ENCODE measurements at places on chromosomes 7 and 10.

- DNase-seq = no peak
Measured at GRCh38 chr10:4947039-4947634, 16.1 kb upstream of the AKR1C1 start.

GRCh38 chr10:68598978-68599770 lies 39.0 kb downstream of the TET1 start:
- no peak for DNase-seq

DNA sequence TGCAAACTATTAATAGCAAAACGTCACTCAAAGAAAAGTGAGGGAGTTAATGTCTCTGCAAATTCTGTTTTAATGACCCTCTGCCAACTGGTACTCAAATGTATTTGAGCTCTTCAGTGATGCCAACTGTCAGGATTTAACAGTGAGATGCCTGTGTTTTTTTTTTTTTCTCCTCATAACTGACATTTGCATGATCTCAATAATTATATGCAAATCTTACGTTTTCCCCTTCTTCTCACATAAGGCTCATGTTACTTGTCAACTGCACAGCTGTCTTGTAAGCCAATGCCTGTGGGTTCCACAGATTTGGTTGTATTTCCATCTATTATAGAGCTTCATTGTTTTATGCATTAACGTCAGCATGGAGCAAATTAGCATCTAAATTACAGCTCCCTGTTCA lies 38.2 kb downstream of the PPP1R3A start:
- DNase-seq = no peak

- DNase-seq = no peak
Measured at GRCh38 chr7:143492043-143492471, 14.4 kb downstream of the TAS2R41 start.

GRCh38 chr10:49830846-49831245 lies 68.7 kb upstream of the OGDHL start:
- no peak for DNase-seq

DNA sequence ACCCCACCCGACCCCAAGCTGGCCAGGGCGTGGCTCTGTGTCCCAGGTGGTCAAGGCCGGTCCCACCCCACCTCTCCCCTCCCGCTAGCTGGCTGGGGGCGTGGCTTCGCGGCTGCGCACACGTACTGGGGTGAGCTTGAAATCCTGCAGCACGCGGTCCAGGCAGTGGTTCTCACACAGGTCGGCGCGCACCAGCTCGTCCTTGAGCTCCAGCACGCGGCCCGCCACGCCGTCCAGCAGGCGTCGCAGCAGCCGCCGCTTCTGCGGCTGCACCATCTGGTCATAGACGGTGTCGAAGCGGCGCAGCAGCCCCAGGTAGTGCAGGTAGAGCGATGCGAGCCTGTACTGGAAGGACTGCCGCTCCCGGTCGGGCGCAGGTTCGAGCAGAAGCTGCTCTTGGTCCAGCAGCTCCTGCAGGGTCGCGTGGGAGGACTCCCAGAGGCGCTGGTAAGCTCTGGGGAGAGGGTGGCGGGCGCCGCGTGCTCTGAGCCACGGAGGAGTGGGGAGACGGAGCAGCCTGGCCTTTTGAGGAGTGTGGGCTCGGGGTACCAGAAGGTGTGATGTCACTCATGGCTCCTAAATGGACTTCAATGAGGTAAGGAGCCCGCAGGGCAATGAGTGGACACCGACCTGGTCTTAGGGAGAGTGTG lies 5.8 kb downstream of the H2BK1 start:
- DNase-seq = no peak

DNA sequence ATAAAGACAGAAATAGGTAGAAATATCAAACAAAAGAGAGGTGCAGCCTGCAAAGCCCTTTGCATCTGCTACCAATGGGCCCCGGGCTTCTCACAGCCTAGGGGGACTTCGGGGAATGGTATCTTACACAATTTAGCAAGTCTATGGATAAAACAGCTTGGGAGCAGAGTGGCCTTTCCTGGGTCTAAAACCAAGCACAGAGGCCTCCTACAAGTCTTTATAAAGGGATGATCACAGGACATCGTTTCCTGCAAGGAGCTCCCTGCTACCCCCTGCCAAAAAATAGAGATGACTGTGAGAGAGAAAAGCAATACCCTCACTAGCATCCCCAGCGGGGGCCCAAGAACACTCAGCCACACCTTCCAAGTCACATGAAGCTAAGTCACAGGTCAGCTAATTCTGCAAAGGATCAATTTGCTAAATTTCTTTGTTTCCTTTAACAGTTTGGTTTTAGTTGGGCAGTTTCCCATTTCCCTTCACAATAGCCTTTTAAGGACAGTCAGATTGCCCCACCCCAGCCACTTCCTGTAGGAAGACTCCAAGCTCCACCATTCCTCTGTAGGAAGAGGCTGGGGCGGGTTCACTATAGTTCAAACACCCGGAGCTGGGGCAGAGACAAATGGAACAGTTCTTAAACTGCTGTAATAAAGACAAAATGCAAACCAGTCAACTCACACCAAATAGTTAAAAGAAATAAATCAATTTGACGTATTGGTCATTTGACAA lies 105.5 kb downstream of the SLIT1 start:
- DNase-seq = no peak

GRCh38 chr7:93980744-93981479 lies 23.2 kb downstream of the BET1 start:
- DNase-seq = no peak

- DNase-seq = no peak
Measured at GRCh38 chr10:79193694-79194382, 125.1 kb downstream of the ZMIZ1 start.

Data from cortex of kidney (tissue), 1 donor.